ENCODE measurements at places on chromosomes 16 and 17. TPM values are rescaled to one million over a fixed set of nuclear protein-coding genes. Genes with fewer than 3 reads are reported as not detected.

- no peak for DNase-seq
- no peak overlapping the region for H3K27ac ChIP-seq
- no peak overlapping the region for H3K4me3 ChIP-seq
- H3K27me3 ChIP-seq = no peaks in the 10 kb centered on the region
These were observed 5.9 kb downstream of the UBALD2 start for GRCh38 chr17:76270770-76271668.

- H3K36me3 ChIP-seq = peaks cover 6% of the 10 kb centered on the region
- no peaks in the 10 kb centered on the region for H3K4me1 ChIP-seq
- H3K27ac ChIP-seq = no peak overlapping the region
- H3K4me3 ChIP-seq = no peak overlapping the region
- DNase-seq = no peak
These were observed 514.4 kb upstream of the SALL1 start for GRCh38 chr16:51665436-51665998.

DNA sequence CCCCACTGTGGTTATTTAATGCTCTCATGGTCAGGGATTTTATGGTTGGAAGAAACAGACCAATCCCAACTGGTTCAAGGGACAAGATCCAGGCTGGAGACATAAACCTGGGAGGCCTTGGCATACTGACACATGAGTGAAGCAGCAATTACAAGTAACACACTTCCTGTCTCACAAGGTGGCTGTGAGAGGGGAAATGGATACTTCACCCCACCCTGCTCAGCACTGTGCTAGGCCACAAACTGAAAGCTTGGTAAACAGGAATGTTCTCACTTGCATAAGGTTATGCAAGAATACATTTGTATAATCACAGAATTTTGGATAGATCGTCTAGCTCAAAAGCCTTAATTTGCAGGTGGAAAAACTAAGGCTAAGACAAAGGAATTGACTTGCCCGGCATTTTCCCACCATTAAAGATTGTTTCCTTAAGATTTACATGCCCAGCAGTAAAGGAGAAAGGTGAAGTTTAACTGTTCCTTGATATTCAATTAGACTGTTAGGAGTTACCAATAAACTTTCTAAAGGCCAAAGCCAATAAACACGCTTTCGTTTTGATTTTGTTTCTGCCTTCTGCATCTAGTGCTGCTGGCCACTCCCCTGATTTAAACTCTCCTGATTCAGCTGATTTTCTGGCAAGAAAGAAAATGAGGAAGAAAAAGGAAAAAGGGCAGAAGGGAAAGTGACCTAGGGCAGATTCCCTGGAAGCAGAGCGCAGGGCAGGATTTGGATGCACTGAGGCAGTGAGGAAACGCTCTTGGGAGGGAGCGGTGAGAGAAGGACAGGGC lies 215.6 kb upstream of the CDH5 start:
- no peak overlapping the region for H3K4me3 ChIP-seq
- DNase-seq = no peak

Gene IGFALS
- not detected for total RNA-seq

GRCh38 chr16:13104772-13105171 lies 203.4 kb downstream of the SHISA9 start:
- peaks cover 15% of the 10 kb centered on the region for H3K4me1 ChIP-seq
- H3K36me3 ChIP-seq = peaks cover 6% of the 10 kb centered on the region
- no peaks in the 10 kb centered on the region for H3K27me3 ChIP-seq
- no peak overlapping the region for H3K4me3 ChIP-seq

DNA sequence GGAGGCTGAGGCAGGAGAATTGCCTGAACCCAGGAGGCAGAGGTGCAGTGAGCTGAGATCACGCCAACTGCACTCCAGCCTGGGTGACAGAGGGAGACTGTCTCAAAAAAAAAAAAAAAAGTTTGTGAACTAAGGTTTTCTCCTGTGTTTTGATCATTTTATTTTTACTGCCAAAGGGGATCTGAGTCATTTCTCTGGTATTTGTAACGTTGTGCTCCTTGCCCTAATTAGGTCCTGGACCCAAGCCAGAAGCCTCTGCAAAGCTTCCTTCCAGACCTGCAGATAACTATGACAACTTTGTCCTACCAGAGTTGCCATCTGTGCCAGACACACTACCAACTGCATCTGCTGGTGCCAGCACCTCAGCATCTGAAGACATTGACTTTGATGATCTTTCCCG lies 32.1 kb downstream of the IST1 start:
- peak; percentile 92 for DNase-seq
- no peaks in the 10 kb centered on the region for H3K27me3 ChIP-seq
- H3K27ac ChIP-seq = peak overlapping the region; percentile 83
- peaks cover 27% of the 10 kb centered on the region for H3K4me1 ChIP-seq

Gene COQ7
- total RNA-seq = 21.4 TPM

Gene TK2
- 31.2 TPM for total RNA-seq

Gene RTN4RL1
- total RNA-seq = 2.9 TPM

GRCh38 chr17:63652106-63652505 lies 29.9 kb downstream of the MAP3K3 start:
- no peak overlapping the region for H3K4me3 ChIP-seq
- no peaks in the 10 kb centered on the region for H3K27me3 ChIP-seq
- no peak overlapping the region for H3K27ac ChIP-seq
- H3K36me3 ChIP-seq = peaks cover 32% of the 10 kb centered on the region
- no peak for DNase-seq

DNA sequence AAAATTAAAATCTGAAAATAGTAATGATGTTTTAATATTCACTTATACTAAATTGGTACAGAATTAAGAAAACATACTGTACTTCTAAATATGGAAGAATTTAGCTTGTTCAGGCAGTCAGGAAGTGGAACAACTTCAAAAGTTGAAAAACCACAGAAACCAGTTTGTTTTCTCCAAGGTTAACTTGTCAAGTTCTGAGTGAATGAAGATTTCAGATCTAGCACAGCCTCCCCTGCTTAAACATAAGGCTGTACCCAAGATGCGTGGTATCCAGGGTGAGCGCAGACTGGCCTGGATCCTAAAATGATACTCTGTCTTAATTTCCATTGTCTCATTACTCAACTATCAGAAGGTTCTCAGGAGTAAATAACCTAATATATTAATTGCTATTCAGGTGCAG lies 730.7 kb upstream of the KIF2B start:
- DNase-seq = no peak
- no peak overlapping the region for H3K4me3 ChIP-seq
- H3K27ac ChIP-seq = no peak overlapping the region
- no peaks in the 10 kb centered on the region for H3K4me1 ChIP-seq
- peaks cover 92% of the 10 kb centered on the region for H3K27me3 ChIP-seq

DNA sequence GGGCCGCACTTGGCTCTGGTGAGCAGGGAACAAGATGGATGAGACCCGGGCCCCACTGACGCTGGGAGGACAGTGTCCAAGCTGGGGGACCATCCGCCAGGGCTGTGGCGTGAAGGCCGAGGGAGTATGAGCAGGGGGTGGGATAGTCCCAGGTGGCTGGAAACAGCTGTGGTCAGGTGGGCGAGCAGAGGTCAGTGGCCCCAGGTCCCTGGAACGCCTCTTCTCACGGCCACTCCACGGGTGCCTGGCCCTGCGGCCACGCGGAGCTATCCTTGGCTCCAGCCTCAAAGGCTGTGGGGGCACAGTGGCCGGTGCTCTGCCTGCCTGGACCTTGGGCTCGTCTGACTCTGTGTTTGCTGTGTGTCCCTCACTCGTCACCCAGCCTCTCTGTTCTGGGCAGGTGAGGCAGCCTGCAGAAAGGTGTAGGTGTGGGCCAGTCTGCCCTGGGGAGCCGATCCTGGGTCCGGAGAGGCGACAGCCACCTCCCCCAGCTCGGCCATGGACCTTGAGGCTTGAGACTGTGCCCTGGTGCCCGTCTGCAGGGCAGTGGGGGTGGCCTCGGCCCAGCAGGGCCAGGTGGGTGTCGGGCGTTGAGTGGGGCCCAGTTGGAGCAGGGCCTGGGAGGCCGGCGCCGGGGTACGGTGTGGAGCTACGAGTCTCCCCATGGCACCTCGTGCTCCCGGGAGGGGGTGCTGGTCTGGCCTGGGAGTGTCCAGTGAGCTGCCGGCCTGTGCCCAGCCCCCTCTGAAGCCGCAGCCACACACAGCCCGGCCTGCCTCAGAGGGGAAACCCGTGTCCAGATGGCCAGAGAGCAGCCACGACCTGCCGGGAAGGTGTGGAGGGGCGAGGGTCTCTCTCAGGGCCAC lies 10.0 kb downstream of the CACNA1H start:
- no peak overlapping the region for H3K4me3 ChIP-seq
- H3K27ac ChIP-seq = no peak overlapping the region
- peaks cover 43% of the 10 kb centered on the region for H3K27me3 ChIP-seq
- H3K36me3 ChIP-seq = no peaks in the 10 kb centered on the region

DNA sequence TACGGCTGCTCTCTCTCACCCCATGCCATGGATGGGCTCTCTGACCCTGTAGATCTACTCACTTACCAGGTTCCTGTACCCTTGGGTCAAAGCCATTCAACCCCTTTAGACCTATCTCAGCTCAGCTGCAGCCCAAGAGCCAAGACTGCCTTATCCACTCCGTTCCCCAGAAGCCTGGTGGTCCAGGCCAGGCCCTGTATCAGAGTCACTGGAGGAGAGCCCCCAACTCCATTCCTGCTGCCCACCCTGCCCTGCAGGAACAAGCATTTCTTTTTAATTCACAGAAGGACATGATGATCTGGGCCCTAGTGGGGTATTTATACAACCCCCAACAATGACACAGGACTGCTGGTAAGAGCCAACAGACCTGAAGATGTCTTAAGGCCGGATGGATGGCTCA lies 76.8 kb downstream of the AIPL1 start:
- H3K36me3 ChIP-seq = no peaks in the 10 kb centered on the region
- H3K27me3 ChIP-seq = peaks cover 44% of the 10 kb centered on the region
- H3K4me3 ChIP-seq = no peak overlapping the region
- no peak overlapping the region for H3K27ac ChIP-seq

DNA sequence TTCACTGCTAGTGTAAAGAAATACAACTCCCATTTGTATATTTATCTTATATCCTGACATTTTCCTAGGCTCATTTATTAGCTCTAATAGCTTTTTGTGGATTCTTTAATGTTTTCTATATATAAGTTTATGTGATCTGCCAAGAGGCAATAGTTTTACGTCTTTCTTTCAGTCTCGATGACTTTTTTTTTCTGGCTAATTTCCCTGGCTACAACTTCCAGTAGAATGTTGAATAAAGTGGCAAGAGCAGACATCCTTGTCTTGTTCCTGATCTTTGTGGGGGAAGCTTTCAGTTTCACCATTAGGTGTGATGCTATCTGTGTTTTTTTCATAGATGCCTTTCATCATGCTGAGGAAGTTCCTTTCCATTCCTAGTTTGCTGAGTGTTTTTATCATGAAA lies 43.9 kb upstream of the ABCA3 start:
- H3K27me3 ChIP-seq = no peaks in the 10 kb centered on the region
- no peak for DNase-seq
- H3K4me3 ChIP-seq = no peak overlapping the region
- H3K36me3 ChIP-seq = no peaks in the 10 kb centered on the region

GRCh38 chr16:25606069-25606468 lies 85.7 kb upstream of the HS3ST4 start:
- H3K27ac ChIP-seq = no peak overlapping the region
- H3K27me3 ChIP-seq = no peaks in the 10 kb centered on the region
- no peak for DNase-seq
- H3K36me3 ChIP-seq = peaks cover 4% of the 10 kb centered on the region
- no peaks in the 10 kb centered on the region for H3K4me1 ChIP-seq

DNA sequence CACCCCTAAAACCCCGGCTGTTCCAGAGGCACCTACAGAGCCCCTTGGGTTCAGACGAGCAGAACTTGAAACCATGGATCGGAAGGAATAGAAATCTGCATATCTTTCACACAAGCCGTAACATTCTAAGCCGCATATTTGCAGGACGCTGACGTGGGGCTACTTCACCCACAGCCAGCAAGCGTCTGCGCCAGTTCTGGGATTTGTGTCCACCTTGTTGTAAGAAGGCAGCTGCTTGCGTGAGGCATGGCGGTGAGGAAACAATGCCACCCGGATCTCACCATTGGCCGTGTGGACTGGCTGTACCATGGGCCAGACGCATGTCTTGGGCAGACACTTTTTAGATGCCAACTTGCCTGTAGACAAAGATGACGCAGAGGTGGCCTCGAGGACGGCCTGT lies 34.5 kb downstream of the TNFRSF13B start:
- peaks cover 48% of the 10 kb centered on the region for H3K27me3 ChIP-seq
- H3K4me3 ChIP-seq = no peak overlapping the region
- no peaks in the 10 kb centered on the region for H3K4me1 ChIP-seq
- no peak overlapping the region for H3K27ac ChIP-seq
- no peaks in the 10 kb centered on the region for H3K36me3 ChIP-seq

DNA sequence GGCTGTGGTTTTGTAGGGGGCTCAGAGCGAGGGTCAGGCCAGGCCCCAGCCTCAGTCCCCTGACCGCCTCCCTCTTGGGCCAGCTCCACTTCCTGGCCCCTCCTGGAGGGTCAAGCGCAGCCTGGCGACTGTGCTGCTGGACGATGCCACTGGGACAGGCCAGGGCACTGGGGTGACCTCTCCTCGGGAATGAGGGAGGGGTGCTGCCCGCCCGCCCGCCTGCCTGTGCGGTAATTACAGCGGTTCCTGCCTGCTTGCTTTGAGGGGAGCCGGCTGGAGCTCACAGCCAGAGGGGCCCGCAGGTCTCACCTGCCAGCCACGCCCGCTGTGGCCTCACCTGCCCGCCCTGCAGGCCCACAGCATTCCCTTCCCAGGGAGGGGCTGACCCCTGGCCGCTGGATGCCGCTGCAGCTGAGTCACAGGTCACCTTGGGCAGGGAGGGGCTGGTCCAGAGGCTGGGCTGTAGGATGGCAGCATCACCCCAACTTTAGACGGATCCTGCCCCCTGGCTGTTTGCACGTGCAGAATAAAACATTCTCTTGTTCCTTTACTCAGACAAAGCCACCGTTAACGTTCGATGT lies 76.7 kb upstream of the CBX4 start:
- peaks cover 19% of the 10 kb centered on the region for H3K4me1 ChIP-seq
- no peaks in the 10 kb centered on the region for H3K27me3 ChIP-seq
- peak; percentile 83 for DNase-seq
- no peak overlapping the region for H3K4me3 ChIP-seq
- H3K27ac ChIP-seq = no peak overlapping the region
- H3K36me3 ChIP-seq = no peaks in the 10 kb centered on the region

GRCh38 chr16:20860361-20860760 lies 39.8 kb downstream of the DCUN1D3 start:
- no peak for DNase-seq

DNA sequence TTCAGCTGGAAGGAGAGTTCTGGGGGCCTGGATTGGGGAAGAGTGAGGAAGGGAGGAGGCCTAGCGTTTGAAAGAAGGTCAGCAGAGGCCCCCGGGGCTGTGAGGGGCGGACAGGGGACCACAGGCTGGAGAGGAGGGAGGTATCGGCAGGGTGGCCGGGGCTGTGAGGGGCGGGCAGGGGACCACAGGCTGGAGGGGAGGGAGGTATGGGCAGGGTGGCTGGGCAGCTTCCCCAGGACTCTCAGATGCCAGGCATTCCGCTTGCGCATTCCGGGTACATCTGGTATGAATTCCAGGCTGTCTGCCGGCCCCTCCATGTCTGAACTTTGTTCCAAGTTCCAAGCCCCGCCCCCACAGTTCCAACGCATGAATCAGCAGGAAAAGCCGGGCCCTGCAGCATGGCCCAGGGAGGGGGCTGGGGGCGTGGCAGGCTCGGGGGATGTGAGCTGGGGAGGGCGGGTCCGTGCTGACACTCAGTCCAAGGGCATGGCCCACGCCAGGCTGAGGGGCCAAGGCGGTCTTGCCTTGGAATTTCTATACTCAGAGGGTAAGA lies 4.3 kb upstream of the TLCD2 start:
- H3K36me3 ChIP-seq = peaks cover 27% of the 10 kb centered on the region
- H3K27ac ChIP-seq = peak overlapping the region; percentile 59
- no peaks in the 10 kb centered on the region for H3K27me3 ChIP-seq
- H3K4me3 ChIP-seq = peak overlapping the region; percentile 87

- H3K36me3 ChIP-seq = peaks cover 83% of the 10 kb centered on the region
- peak overlapping the region; percentile 73 for H3K27ac ChIP-seq
- peak; percentile 78 for DNase-seq
- H3K27me3 ChIP-seq = no peaks in the 10 kb centered on the region
These were observed 27.9 kb downstream of the IGFBP4 start for GRCh38 chr17:40470932-40471828.
